ENCODE measurements at places on chromosomes 1 and 21. TPM values are rescaled to one million over a fixed set of nuclear protein-coding genes. Genes with fewer than 3 reads are reported as not detected.
A peak's percentile ranks its signal among the peaks of the same experiment; 100 is the strongest.

GRCh38 chr1:101290922-101291561, 54.2 kb downstream of the S1PR1 start:
- DNase-seq, result no peak

DNA sequence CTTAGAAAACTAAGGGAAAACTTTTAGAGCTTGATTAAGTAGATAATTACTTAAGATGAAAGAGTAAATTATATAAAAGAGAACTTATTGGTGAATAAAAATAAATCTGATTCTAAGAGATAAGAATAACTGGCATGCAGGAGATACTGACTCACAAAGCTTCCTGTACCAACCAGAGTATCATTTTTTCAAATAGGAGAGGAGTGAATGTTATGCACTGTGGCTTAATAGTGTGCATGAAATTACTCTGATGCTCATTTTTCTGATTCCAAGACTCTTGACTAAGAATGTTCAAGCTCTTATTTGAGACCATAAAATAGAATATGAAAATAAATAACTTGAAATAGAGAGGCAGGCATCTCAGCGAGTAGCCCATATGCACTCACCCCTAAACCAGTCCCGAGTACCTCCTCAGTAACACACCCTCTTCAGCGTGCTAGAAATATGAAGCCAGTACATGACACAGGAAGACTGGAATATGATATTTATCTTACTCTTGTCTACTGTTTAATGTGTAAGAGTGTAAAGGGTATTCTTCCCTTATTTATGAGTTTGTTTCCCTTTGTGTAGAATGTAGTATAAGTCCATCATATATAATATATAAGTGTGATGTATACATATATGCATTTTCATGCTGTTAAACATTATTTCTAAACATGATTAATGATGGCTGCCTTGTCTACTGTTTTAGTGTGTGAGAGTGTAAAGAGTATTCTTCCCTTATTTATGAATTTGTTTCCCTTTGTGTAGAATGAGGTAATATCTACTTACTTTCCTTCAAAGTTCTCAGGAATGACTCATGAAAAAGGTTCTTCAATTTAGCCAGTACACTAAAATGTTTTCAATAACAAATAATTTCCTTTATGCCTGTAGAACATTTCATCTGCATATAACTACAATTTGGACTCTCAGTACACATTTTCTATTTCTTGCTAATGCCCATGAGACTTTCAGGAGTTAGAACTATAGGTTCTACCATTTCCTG, 99.2 kb upstream of the PALMD start:
- DNase-seq, result no peak

GRCh38 chr21:15301014-15301413, 236.2 kb upstream of the NRIP1 start:
- no peak for DNase-seq

GRCh38 chr1:151934048-151934493, 24.8 kb upstream of the THEM4 start:
- no peak for DNase-seq

GRCh38 chr1:48196237-48196636, 26.3 kb upstream of the SLC5A9 start:
- DNase-seq, result no peak

DNA sequence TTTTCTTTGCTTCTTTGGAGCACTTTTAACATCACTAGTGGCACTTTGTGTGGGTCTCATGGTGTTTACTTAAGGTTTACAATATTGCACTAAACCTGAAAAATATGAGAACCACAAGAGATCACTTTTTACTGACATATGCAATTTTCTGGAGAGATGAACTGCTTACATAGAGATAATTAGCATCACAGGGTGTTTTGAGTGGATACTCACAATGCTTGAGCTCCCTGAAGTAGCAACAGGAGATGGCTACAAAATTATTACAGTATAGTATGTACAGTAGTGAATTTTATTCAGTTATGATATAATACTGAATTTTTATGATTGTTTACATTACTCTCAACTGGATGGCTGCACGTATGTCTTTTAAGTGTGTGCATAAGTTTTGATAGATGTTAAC, 22.6 kb downstream of the RPRD2 start:
- no peak for DNase-seq

- peak; percentile 92 for DNase-seq
Observed at GRCh38 chr1:232142403-232143314, 487.3 kb downstream of the SIPA1L2 start.

DNA sequence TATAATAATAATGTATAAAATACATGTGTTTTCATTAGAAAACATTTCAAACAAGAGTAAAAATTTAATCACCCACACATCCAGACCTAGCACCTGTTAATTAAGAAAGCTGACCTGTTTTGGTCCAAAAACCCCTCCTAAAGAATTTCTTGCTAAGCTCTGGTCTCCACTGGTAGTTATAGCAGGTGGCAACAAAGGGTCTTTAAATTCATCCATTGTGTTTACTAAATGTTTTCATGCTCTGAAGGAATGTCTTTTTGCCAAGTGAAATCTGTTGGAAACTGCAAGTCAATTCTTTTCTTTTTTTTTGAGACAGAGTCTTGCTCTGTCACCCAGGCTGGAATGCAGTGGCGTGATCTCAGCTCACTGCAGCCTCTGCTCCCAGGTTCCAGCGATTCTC, 141.1 kb downstream of the ESRRG start:
- DNase-seq, result no peak

DNA sequence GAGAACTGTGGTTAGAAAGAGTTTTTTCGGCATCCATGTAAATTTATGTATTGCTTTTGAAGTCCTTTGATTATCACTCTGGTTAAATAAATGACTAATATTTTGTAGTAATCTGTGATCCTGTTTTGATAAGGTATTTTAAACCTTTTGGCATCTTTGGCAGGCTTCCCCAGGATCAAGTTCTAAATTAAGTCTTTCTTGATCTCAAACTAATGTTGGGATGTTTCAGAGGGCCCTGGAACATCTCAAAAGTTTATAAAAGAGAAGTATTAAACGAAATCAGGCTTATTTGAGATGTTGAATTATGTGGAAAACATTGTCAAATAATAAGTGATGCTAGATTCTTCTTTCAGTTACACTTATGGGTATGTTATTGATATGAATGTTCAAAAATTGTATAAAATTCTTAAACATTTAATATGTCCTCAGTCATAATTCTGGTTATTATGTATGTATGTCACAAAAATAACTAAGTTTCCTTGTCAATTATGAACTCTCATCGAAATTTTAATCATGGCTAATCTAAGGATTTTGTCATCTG, 36.6 kb downstream of the S100A10 start:
- DNase-seq, result no peak

GRCh38 chr1:19457607-19458006, 27.7 kb downstream of the CAPZB start:
- no peak for DNase-seq

- DNase-seq, result no peak
Observed at GRCh38 chr1:5933050-5933449, 59.2 kb downstream of the NPHP4 start.

DNA sequence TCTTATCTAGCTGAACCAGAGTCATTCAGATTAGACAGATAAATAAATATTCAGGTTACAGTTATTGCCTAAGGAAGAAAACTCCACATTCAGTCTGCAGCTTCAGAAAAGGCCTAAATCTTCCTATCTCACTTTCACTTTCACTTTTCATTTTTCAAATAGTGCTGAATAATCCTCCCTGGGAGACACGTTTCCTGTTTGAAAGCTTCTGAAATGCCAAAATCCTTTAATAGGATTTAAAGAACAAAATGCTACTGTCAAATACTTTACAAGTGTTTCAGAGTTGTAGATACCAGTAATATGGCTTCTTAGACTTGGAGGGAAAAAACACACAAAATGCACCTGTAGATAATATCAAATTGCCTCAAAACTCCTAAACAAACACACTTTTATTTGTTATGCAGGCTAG, 3.9 kb downstream of the PSMB2 start:
- DNase-seq, result no peak

- DNase-seq, result no peak
Observed at GRCh38 chr1:203271962-203272632, 33.2 kb upstream of the BTG2 start.

DNA sequence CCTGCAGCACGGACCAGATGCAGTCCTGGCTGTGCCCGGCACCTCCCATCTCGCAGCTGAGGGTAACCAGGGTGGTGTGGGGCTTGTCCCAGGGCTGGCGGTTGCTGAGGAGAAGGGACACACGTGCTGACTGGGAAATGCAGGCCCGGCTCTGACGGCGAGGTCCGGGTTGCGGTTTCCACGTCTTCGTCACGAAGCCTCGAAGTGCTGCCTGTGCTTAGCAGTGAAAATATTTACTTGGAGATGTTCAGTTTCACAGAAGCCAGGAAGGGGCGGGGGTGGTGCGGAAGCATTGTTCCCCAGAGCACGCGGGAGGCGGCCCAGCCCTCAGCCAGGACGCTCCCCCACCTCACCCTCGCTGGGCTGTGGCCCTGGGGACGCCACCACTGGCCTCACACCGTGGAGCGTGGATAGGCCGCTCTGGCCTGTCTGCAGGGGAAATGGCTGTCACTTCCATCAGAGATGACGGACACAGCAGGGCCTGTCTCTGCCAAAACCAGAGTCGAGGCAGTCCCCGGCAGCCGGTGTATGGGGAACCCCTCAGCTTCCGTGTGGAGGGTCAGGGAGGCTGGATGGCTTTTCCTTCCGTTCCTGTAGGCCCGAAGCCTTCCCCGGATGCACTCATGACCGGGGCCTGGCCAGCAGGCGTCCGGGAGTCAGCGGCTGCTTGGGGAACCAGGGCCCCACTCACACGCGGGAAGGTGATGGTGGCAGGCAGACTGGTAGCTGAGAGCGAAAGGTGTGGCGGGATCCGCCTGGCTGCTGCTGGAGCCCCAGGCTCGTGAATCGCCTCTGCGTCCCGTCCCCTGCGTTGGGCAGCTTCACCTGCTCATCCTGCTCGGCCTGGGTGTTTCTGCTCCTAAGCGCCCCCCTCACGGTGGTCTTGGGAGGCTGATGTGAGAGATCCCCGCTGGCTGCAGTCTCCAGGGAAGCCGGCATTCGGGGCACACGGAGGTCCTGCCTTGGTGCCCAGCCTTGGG, 14.7 kb upstream of the POFUT2 start:
- DNase-seq, result peak; percentile 95

- DNase-seq, result no peak
Observed at GRCh38 chr1:231016966-231017365, 23.1 kb downstream of the FAM89A start.

DNA sequence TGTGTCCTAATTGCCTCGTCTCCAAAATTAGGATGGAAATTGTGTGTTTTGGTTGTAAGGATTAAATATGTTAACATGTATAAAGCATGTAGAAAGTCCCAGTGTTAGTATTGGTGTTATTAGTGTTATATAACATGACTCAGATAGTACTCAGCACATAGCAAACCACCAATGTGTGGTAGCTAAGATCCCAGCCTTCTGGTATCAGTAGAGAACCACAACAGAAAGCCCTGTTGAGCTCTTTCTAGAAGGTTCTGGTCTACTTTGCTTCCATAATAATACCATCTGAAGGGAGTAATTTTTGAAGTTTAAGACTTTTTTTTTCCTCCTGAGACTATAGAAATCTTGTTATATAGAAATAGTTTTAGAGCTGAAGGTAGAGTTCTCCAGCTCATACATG, 259.3 kb upstream of the SGIP1 start:
- no peak for DNase-seq

DNA sequence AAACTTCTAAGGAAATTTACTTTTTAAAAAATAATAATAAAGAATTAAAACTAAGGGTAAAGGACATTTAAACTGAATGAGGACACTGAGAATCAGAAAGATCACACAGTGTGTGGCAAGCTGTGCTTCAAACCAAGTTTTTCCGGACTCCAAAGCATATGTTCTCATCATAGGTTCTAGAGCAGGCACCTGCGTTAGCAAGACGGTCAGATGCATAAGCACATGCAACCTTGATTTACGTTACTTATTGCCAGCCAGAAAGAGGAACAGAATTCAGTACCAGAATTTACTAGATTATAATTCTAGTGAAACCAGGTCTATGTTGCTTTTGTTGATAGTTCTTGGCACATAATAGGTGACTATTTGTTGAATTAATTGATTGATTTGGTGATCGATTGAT, 6.2 kb upstream of the LBR start:
- DNase-seq, result no peak

DNA sequence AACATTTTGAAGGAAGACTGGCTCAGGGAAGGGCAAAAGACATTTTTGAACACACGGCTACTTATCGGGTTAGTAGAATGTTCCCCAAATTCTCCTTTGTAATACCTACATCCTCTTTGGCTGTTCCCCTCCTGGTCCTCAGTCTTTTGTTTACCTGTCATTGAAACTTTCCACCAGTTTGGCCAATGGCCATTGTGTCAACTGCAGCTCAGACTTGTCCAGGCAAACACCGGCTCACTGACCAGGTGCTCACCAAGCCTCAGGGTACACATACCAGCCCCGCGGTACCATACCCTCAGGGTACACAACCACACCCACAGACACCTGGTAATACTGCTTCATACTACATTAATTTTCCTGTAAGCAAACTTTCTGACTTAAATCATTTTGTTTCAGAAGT, 84.8 kb upstream of the ZNF648 start:
- DNase-seq, result no peak

GRCh38 chr1:230274254-230274653, 151.9 kb downstream of the PGBD5 start:
- DNase-seq, result peak; percentile 40

DNA sequence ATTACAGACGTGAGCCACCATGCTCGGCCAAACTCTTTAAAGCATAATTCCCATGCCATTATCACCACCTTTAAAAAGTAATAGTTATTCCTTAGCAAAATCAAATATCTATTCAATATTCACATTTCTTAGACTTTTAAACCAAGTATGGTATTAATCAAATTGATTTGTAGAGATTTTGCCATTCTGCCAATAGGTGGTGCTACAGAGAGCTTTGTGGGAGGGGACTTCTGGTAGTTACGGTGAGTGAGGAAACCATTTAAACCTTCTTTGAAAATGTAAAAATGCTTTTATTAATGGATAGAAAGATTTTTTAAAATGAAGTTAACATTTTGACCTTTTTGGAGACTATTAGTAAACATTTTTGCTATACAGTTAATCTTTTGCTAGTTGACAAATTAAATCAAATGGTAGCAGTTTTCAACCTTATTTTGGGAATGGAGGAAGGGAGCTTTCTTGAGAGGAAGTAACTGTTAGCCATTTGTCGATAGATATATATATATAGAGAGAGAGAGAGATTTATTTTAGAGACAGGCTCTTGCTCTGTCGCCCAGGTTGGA, 19.3 kb downstream of the IARS2 start:
- DNase-seq, result no peak

- no peak for DNase-seq
Observed at GRCh38 chr1:179760521-179760920, 17.4 kb downstream of the FAM163A start.

GRCh38 chr1:182259229-182259872, 132.2 kb downstream of the GLUL start:
- peak; percentile 81 for DNase-seq

TMEM125 gene
- not detected for total RNA-seq

RTCA gene
- 16.3 TPM for total RNA-seq

TSSK3 gene
- not detected for total RNA-seq

LTN1 gene
- total RNA-seq, result 22.4 TPM

FLG2 gene
- total RNA-seq, result not detected

CSF3R gene
- total RNA-seq, result 8.2 TPM

TRAPPC10 gene
- 26.6 TPM for total RNA-seq

ZNF683 gene
- total RNA-seq, result not detected
